Regular cardiac myocyte (primary cell): ENCODE measurements at places on chromosomes 4 and X. TPM values are rescaled to one million over a fixed set of nuclear protein-coding genes. Genes with fewer than 3 reads are reported as not detected.

Gene HELT
- total RNA-seq = not detected in 2 replicates

Gene PHOX2B
- total RNA-seq = not detected in 2 replicates

Gene AFF2
- 0.56 and 0.96 TPM in 2 replicates for total RNA-seq

Gene PLP1
- total RNA-seq = under 0.01 and 0.28 TPM in 2 replicates

Gene ANK2
- total RNA-seq = 15.5 and 50.2 TPM in 2 replicates

Gene ZNF711
- total RNA-seq = 0.28 and 0.38 TPM in 2 replicates

Gene ATOH1
- total RNA-seq = not detected in 2 replicates

Gene SYTL5
- total RNA-seq = 0.58 and 1.4 TPM in 2 replicates

Gene GRIA2
- under 0.01 TPM in 1 of 2 replicates, not detected in the other for total RNA-seq

Gene CXCR3
- total RNA-seq = not detected in 2 replicates

Gene PAGE2
- not detected in 2 replicates for total RNA-seq

Gene DACH2
- under 0.01 TPM in 1 of 2 replicates, not detected in the other for total RNA-seq

Gene RAB39B
- total RNA-seq = 0.38 and 0.56 TPM in 2 replicates

Gene HSFX4
- not detected in 2 replicates for total RNA-seq

Gene CENPI
- 7.3 and 33.5 TPM in 2 replicates for total RNA-seq

Gene SPATA18
- total RNA-seq = 8.4 and 17.2 TPM in 2 replicates

Gene SERPINA7
- not detected in 2 replicates for total RNA-seq

Gene MMRN1
- 3.4 and 3.8 TPM in 2 replicates for total RNA-seq

Gene HGFAC
- not detected in 2 replicates for total RNA-seq

Gene PABPC5
- total RNA-seq = 2.5 and 4.8 TPM in 2 replicates

Gene FOXP3
- under 0.01 TPM in 1 of 2 replicates, not detected in the other for total RNA-seq

Gene SPANXN3
- total RNA-seq = not detected in 2 replicates

Gene TMPRSS11A
- not detected in 2 replicates for total RNA-seq

Gene UGT2B15
- total RNA-seq = not detected in 2 replicates

Gene PHEX
- under 0.01 TPM in 2 replicates for total RNA-seq

Gene TBC1D8B
- total RNA-seq = 14.6 and 17.2 TPM in 2 replicates

Gene FABP2
- total RNA-seq = under 0.01 TPM in 1 of 2 replicates, not detected in the other

Gene INTS12
- 16.9 and 20.9 TPM in 2 replicates for total RNA-seq
